ENCODE measurements at places on chromosomes 1 and 21.
A peak's percentile ranks its signal among the peaks of the same experiment; 100 is the strongest.

DNA sequence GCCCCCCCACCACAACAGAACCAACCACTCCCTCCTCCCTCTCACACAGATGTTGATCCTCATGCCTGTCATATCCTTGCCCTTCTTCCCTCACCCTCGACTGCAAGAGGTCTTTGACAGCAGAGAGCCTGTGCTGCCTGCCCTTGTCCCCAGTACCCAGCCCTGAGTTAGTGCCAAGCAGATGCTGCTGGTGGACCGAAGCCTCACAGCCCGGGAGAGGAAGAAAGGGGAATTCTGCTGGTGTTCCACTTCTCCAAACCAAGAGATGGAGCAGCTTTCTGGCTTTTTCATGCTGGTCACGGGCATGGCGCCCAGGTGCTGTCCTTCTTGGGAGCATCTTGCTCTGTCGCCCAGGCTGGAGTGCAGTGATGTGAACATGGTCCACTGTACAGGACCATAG lies 69.1 kb downstream of the SLC66A1 start:
- DNase-seq: no peak

DNA sequence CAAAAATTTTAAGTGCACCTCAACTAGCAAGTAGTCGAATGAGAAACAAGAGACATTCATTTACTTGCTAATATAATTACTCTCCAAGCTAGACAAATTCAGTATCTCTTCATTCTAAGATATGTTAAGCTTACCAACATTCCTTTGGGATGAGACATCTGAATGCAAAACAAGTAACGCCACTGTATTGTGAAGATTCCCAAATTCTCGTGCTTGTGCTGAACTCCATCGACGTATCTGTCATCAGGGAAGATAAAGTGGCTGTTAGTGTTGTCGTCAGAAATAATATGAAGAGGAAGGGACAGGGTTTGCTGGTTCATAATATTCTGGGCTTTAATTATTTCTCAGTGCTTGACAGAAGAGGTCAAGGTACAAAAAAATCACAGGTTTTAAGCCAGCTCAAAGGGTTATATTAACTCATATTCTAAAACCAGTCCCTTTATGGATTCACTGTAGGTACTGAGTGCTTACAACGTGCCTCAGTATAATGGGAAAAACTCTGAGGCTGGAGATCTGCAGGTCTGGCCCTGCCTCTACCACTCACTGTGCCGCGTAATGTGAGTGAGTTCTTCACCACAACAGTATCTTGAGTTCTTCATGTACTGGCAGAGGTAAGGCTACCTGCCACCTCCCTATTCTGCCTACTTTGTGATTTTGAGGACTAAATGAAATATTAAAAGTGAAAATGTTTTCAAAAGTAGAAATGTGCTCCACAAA lies 42.0 kb downstream of the PCSK9 start:
- DNase-seq: no peak

DNA sequence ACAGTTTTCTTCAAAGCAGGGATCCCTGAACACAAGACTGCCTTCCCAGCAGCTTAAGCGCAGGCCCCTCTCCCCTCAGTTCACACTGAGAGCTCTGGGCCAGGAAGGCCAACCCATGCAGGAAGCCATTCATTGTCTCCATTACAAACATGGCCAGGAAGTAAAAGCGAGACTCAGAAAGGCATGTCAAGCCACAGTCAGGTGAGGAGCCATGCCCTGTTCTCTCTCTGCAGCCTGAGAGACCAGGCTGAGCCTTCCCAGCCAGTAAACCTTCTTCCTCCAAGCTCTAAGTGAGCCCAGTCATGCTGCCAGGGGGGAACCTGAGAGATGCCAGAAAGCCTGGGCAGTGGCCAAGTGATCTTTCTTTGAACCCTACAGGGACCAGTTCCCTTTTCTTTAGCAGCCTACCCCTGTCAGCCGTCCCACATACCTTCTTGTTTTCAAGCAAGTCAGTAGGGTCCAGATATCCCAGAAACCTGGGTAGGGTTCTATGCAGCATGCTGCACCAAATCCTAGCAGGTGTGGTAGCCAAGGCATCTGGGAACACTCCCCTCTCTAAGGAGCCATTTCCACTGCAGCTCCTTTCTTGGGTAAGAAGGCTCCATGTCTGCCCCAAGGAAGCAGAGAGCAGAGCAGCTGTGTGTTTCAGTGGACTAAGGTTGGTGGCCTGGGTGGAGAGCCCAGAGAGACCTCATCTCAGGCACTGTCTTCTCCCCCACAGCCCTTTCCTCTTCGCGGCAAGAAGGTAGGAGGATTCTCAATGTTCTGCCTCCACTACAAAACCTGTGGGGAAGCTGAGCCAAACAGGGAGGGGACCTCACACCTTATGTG lies 977 bp downstream of the TRAF3IP3 start:
- peak; percentile 46 for DNase-seq

- no peak for DNase-seq
Measured at GRCh38 chr1:54109129-54110090, 43.4 kb downstream of the CDCP2 start.

GRCh38 chr21:46063227-46063626 lies 34.7 kb upstream of the COL6A2 start:
- DNase-seq: no peak

DNA sequence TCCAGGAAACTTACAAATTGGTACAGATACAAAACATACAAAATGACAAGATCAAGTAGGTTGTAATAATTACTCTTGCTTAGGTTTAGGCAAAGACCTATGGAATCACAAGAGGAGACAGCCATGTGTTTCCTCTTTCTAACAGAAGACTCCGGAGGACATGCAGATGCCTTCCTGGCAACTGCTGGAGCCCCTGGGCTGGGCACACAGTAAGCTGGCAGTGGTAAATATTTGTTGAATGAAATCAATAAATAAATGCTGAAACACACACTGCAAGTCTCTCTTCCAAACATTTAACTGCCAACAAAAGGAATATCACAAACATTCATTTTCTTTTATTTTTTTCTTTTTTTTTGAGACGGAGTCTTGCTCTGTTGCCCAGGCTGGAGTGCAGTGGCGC lies 149.4 kb downstream of the SLC45A1 start:
- no peak for DNase-seq

- no peak for DNase-seq
Measured at GRCh38 chr1:21511579-21512522, 2.6 kb downstream of the ALPL start.

GRCh38 chr1:14850563-14850962 lies 252.1 kb downstream of the KAZN start:
- DNase-seq: no peak

- no peak for DNase-seq
Measured at GRCh38 chr1:29333008-29333407, 96.7 kb downstream of the PTPRU start.

- DNase-seq: no peak
Measured at GRCh38 chr1:117278531-117278930, 67.8 kb upstream of the VTCN1 start.

DNA sequence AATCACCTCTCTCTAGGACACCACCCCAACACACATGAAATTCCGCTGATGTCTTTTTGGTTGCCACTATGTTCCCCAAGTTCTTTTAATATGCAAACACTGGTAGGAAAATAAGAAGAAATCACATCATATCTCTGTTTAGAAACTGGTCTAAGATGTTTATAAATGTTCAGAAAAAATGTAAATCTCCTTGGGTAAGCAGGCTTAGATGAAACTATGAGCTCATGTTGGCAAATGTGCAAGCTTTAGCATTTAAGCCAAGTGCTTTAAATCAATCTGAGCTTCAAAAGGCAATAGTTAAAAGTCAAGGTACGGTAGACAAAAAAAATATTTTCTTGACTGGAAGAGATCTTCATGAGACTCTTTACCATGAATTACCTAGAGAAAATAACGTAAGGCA lies 25.2 kb upstream of the SLAMF9 start:
- no peak for DNase-seq

- peak; percentile 33 for DNase-seq
Measured at GRCh38 chr1:223835754-223836153, 10.0 kb downstream of the TP53BP2 start.

DNA sequence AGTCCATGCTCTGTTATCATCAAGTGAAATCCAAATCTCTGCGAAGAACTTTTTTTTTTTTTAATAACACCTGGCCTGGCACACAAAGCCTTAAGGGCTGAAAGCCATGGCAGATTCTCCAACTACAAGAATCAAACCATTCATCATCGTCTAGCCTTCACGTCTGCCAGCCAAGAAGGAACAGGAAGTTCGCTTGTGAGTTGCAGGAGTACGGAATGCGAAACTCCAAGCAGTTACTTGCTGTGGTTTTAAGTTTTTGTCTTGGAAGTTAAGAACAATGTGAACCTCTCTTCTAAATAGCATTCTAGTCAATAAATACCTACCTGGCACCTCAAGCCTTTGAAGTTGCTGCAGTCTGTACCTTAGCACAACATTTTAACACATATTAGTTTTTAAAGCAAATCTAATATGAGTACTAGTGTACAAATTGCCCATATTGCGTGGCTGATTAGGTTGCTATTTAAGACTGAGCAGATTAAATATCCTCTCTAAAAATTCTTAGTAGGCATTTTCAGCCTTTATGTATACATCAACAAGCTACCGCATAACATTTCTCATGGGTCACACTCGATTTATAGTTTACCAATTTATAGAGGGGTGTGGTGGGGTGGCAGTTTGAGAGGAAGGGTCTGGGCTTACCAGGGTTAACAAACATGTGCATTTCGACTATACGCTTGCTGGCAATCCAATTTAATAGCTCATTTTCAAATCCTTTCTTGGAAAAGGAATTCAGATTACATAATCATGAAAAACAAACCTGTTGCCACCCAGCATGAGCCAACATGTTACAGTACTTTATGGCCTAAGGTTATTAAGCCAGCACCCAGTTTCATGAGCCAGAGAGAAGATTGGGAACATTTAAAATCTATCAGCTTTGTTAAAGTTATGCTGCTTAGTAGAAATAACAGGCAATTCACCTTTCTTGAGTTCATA lies 22.2 kb upstream of the PTPN14 start:
- DNase-seq: no peak

- no peak for DNase-seq
Measured at GRCh38 chr1:246074421-246074820, 432.7 kb downstream of the SMYD3 start.

GRCh38 chr1:39076127-39076798 lies 50.1 kb downstream of the NDUFS5 start:
- no peak for DNase-seq

DNA sequence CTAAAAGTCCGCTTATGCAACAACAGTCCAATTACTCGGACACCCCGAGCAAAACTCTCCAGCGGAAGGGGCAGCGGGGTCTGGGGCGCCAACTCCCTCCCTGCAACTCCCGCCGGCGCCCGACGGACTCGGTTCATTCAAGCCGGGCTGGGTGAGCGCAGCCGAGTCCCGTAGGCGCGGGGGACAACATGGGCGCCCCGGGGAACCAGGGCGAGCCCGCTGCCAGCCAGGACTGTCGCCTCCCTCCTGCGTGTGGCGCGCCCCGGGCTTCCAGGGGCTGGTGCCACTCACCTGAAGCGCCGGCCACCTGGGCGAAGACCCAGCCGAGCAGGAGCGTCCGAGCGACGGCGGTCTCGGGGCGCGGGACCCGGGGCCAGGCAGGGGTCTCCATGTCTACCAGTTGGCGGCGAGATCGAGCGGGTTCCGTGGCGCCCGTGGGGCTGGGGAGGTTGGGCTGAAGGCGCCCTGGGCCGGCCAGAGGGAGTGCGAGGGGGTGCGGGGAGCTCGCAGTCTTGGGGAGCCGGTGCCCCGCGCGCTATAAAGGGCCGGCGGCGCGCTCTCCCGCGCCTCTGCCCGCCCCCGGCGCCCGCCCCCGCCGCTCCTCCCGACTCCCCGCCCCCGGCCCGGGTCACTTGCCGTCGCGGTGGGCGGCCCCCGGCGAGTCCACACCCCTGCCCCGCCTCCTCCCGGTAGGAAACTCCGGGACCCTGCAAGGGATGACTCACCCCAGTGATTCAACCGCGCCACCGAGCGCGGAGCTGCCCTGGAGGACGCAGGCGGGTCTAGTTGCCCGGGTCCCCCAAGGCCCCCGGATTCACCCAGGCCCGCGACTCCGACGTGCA lies at the start of gene F3:
Gene F3, minus strand, starts transcription at position 514 of the 842 bp plus-strand sequence. Its CDS starts 123 bp downstream, at position 391.
- peak; percentile 34 for DNase-seq

GRCh38 chr1:157992833-157993146 lies 655 bp upstream of the KIRREL1 start:
- no peak for DNase-seq

GRCh38 chr1:221063651-221064050 lies 184.4 kb downstream of the HLX start:
- no peak for DNase-seq

GRCh38 chr1:40861224-40862003 lies 749 bp downstream of the CITED4 start:
- DNase-seq: peak; percentile 28

- no peak for DNase-seq
Measured at GRCh38 chr1:117416004-117416403, 48.8 kb downstream of the MAN1A2 start.

DNA sequence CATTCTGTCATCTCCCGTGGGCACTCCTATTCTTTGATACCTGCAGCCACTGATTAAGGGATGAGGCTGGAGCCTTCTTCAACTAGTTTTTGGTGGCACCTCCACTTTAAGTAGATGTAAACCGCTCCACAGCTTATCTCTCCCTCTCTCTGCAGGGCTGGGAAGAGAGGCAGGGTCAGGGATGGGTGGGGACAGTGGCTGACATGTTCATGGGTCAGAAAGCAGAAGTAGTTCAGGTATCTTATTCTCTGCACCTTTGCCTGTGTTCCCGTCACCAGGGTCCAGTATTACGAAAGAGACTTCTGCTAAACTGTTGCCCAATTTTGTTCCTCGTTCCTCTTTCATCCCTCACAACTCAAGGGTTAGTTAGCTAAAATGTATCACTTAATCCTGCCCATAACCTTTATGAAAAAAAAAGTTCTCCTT lies 51.7 kb upstream of the EDEM3 start:
- peak; percentile 44 for DNase-seq

- no peak for DNase-seq
Measured at GRCh38 chr1:241679961-241680360, 27.9 kb downstream of the WDR64 start.

DNA sequence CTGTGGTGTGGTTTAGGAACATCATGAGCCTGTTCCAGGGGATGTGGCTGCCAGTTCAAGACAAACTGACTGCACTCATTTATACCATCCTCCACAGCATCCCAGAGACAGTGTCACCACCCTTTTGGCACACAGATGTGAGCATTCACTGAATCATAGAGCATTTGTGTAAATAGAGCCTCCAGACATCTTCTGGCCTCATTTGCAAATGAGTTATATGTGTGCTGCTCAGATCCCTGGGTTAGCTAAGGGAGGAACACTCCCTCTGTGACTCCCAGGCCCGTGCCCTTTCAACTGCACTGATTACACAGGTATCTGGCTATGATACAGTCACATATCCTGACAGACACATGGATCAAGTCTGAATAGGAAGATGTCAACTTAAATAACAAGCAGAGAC lies 351.5 kb upstream of the PLD5 start:
- DNase-seq: no peak

- DNase-seq: no peak
Measured at GRCh38 chr1:237007147-237007881, 3.1 kb upstream of the MT1HL1 start.

DNA sequence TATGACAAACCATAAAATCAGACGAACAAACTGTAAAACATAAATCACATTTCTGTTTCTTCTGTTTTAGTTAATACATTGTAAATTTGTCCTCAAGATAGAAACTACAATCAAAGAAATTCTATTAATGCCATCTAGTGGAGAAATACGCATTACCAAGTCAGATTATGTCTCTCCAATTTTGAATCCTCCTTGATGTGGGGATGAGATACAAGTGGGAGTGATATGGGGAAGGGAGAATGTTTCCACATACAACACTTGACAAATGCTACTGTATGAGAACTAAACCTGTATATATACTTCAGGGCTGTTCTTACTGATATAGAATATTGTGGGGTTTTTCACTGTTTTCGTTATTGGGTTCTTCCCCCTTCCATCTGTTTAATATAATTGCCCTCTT lies 2.6 kb downstream of the HFM1 start:
- DNase-seq: no peak
